ENCODE measurements at places on chromosomes 2 and 18.

GRCh38 chr2:198411936-198412335 lies 607.5 kb downstream of the PLCL1 start:
- DNase-seq: no peak

- DNase-seq: no peak
Observed at GRCh38 chr2:105570757-105571156, 171.9 kb upstream of the FHL2 start.

GRCh38 chr2:208092093-208092832 lies 32.1 kb downstream of the CRYGD start:
- no peak for DNase-seq

- DNase-seq: no peak
Observed at GRCh38 chr2:229879191-229879950, 42.4 kb downstream of the TRIP12 start.

DNA sequence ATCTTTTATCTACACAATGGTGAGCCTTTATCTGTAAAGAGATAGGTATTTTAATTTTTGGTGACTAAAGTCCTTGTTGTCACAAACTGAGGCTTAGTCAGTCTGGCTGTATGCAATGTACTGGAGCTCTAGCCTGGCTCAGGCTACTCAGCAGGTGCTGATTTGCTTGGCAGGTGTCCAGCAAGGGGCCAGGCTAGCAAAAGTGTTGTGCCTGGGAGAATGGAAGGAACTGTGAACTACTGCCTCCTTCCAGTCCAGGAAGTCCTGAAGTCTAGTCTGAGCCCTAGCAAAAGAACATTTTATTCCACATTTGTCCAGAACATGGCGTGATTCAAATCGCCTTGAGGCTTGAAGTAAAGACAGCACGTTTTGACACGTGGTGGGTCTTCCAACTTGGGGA lies 260.5 kb downstream of the CCDC85A start:
- no peak for DNase-seq

DNA sequence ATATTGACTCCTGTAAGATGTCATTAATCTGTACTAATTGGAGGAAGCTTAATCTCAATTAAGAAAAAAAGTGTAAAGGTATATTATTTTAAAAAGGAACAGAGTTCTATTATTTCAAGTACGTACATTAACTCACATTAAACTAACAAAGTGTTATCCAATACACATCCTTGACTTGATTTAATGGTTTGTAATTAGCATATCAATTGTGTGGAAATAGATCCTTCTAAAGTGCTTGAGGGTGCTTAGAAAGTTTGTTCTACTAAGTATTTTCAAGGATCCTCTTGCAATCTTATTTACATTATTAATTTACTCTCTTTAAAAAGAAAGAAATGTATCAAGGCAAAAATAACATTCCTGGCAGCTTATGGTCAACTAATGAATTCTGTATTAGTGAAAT lies 720.3 kb downstream of the KCNJ3 start:
- DNase-seq: no peak

GRCh38 chr2:72513011-72513410 lies 312.8 kb downstream of the EXOC6B start:
- no peak for DNase-seq

GRCh38 chr2:186852508-186852907 lies 3.5 kb upstream of the ZSWIM2 start:
- DNase-seq: no peak

DNA sequence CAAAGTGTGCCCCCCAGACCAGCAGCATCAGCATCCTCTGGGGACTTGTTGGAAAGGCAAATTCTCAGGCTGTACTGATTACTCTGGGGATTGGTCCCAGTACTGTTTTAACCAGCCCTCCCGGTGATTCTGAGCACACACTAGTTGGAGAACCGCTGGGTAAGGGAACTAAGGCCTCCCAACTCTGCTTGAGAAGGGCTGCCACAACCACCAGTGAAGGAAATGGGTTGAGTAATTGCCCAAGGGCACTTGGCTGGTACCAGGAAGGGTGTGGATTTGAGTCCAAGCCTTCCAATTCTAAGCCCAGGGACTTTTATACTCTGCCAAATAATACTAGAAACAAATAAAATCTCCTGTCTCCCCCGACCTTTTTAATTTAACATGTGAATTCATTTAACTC lies 219.9 kb downstream of the SETBP1 start:
- no peak for DNase-seq

- DNase-seq: no peak
Observed at GRCh38 chr2:193824474-193824873, 1629.7 kb upstream of the TMEFF2 start.

- DNase-seq: no peak
Observed at GRCh38 chr2:96180521-96180920, 28.1 kb downstream of the STARD7 start.

- DNase-seq: no peak
Observed at GRCh38 chr2:74261204-74261864, 62.9 kb downstream of the MTHFD2 start.

DNA sequence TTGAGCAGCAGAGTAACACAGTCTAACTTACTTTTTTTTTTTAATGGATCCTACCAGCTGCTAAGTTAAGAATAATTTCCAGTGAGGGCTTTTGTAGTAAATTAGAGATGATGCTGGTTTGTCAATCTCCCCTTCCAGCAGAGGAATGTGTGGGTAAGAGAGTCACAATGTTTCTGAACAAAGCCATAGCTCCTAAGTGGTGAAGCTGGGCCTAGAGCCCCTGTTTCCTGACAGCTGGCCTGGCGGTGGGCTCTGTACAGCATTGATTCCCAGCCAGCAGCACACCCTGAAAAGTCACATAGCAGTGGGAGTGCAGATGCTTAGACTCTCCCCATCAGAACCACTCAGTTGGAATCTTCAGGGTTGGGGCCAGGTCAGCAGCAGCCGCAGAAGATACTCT lies 24.4 kb downstream of the CAPG start:
- no peak for DNase-seq

GRCh38 chr2:37190290-37190689 lies 1.8 kb upstream of the SULT6B1 start:
- no peak for DNase-seq

DNA sequence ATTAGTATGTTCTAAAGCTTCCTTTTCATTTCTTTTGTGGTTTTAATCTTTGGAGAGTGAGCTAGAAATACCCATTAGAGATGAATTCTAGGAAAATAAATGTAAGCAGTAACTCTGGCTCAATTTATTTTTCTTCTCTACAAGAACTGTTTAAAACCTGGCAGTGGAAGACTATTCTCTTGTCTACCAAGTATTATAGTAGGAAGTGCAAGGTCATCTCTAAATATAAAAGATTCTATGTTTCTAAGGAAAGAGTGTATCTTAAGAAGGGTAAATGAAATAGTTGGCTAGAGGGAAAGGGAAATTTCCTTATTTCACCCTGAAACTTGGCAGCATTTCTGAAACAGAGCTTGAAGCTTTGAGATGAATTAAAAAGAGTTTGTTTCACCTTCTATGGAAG lies 35.5 kb downstream of the PLCL1 start:
- no peak for DNase-seq

DNA sequence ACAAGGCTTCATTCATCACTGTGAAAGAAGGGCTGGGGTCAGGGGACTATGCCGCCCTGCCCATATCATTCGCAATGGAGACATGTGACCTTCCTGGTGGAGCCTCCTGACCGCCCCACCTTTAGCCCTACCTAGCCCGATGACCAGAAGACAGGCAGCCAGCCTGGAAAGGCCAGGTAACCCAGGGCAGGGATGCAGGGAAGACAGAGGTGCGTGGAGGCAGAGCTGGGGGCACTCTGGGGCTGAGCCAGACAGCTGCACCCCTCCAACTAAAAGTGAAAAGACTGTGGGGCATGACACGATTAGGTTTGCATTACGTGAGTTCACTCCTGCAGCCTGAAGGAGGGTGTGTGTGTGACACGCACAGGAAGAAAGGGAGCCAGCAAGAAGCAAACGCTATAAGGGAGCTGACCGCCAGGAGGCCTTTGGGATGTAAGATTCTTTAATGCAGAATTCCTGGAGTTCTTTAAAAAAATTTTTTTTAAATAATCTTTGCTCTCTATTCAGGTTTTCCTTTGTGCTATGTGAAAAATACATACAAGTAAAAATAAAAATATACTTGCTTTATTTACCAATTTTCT lies 3.7 kb upstream of the HES6 start:
- no peak for DNase-seq

DNA sequence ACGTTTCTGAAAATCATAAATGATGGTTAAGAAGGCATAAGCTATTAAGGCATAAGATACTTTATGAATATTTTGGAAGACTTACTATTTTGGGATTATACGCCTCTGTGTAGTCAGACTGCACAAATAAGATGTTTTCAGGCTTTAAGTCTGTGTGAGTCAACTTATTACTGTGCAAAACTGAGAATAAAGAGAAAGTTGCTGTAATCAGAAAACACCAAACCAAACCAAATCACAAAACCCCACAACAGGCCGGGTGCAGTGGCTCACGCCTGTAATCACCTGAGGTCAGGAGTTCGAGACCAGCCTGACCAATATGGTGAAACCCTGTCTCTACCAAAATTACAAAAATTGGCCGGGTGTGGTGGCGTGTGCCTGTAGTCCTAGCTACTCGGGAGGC lies 7.7 kb downstream of the CLK1 start:
- no peak for DNase-seq

DNA sequence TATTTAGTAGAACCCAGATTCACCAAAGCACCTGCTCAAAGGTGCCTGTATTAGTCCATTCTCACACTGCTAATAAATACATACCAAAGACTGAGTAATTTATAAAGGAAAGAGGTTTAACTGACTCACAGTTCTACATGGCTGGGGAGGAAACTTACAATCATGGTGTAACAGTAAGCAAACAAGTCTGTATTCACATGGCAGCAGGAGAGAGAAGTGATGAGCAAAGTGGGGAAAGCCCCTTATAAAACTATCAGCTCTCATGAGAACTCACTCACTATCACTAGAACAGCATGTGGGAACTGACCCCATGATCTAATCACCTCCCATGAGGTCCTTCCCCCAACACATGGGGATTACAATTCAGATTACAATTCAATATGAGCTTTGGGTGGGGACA lies 28.0 kb upstream of the DDX18 start:
- DNase-seq: no peak

DNA sequence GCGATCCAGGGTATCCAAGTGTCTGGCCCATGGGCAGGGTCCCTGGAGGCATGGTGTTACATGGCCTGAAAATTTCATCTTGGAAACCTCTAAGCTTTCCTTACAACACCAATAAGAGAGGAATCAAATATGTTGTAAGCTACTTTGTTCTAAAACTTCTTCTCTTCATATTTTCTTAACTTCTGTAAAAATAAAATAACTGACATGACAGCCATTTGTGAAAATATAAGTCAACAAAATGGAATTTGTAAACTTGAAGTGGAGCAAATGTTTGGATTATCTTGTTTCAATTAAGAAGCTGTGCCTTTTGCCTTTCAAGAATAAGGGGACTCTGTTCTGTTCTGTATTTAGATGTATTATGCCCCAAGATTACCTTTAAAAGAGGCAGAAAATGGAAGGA lies 319.7 kb downstream of the LPIN1 start:
- DNase-seq: no peak

DNA sequence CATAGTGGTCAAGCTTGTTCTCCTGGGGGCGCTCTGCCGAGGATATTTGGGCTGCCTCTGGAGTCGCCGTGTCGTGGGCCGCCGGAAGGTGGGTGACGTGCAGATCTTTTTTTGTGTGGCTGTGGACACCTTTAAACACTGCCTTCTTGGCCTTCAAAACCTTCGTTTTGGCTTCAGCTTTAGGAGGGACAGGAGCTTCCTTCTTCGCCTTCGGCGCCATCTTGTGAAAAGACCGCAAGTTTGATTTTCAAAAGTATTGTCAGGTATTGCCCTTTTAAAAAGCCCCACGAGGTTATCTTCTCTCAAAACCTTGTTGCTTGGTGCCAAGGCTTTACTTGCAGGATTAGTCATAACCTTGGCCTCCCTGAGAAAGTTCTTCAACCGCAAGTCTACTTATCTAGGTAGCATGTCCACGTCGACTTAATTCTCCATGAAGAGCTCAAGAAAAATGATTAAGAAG lies 20.8 kb downstream of the LAMA3 start:
- no peak for DNase-seq

- DNase-seq: no peak
Observed at GRCh38 chr2:51706220-51706619, 674.3 kb upstream of the NRXN1 start.

- no peak for DNase-seq
Observed at GRCh38 chr2:36469106-36469477, 113.5 kb downstream of the CRIM1 start.

DNA sequence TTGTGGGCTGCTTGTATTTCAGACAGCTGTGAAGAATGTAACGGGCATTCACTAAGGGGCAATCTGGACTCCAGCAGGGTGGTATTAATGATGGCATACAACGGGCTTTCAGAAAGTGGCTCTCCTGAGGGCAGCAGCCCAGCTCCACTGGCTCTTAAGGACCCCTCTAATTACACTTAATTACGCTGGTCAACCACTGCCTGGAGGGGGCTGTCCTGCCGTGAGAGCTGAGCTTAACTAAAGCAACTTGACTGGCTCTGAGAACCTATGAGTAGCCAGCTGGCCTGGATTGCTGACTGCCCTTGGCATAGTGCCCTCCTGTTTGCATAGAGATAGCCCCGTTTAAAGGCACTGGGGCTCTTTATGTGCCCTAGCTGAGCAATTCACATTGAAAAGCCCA lies 3.8 kb downstream of the LIPG start:
- no peak for DNase-seq

DNA sequence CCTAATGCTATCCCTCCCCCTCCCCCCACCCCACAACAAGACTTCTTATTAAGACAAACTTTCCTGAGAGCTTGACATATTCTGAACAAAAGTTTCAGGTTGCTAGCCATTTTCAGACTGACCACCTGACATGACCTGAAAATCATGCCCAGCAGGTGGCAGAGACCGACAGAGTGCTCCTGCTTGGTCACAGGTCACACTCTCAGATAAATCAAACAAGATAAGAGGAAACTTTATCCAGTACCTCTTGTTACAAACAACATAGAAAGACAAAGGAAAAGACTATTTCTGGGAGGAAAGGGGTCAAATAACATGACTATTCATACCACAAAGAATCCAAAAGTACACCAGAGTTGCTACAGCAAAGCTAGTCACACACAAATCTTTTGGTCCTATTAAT lies 107.4 kb downstream of the TMEM200C start:
- no peak for DNase-seq

- no peak for DNase-seq
Observed at GRCh38 chr18:5463390-5463789, 80.4 kb downstream of the EPB41L3 start.

DNA sequence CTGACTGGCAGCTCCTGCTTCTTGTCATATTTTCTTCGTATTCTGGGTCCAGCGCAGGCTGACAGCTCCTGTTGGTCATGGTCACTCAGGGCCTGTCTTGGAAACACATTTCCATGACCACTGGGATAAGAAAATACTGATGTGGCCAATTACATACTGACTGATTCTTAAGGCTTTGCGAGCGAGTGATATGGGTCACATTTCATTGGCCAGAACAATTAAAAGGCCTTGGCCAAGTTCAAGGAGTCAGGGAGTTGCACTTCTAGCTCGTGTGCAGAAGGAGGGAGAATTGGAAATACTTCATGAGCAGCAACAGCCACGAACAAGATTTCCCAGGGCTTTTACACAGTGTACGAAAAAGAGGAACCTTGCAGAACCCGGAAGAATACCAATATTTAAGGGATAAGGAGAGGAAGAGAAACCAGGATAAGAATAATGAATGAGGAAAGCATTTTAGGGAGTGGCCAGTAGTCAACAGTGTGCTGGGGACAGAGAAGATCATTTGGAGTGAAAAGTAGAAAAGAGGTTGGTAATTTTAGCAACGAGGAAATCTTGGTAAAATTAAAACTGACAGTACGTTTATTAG lies 149.5 kb downstream of the ATP9B start:
- no peak for DNase-seq
